Osteoblast (primary cell): ENCODE measurements at places on chromosomes 7 and 10. TPM values are rescaled to one million over a fixed set of nuclear protein-coding genes. Genes with fewer than 3 reads are reported as not detected.

The LSM8 gene
- total RNA-seq, result 33.0 and 43.8 TPM in 2 replicates

The ARHGAP22 gene
- 45.6 and 50.1 TPM in 2 replicates for total RNA-seq

The C10orf105 gene
- under 0.01 TPM in 1 of 2 replicates, not detected in the other for total RNA-seq

The DGKI gene
- 19.2 and 23.3 TPM in 2 replicates for total RNA-seq

The TRIM74 gene
- total RNA-seq, result not detected in 2 replicates

The SCIN gene
- 4.7 TPM in 2 replicates for total RNA-seq

GRCh38 chr10:79482741-79483140 lies 29.6 kb upstream of the EIF5AL1 start:
- DNase-seq, result no peak
- H3K36me3 ChIP-seq, result no peaks in the 10 kb centered on the region
- H3K27ac ChIP-seq, result no peak overlapping the region
- no peaks in the 10 kb centered on the region for H3K27me3 ChIP-seq

DNA sequence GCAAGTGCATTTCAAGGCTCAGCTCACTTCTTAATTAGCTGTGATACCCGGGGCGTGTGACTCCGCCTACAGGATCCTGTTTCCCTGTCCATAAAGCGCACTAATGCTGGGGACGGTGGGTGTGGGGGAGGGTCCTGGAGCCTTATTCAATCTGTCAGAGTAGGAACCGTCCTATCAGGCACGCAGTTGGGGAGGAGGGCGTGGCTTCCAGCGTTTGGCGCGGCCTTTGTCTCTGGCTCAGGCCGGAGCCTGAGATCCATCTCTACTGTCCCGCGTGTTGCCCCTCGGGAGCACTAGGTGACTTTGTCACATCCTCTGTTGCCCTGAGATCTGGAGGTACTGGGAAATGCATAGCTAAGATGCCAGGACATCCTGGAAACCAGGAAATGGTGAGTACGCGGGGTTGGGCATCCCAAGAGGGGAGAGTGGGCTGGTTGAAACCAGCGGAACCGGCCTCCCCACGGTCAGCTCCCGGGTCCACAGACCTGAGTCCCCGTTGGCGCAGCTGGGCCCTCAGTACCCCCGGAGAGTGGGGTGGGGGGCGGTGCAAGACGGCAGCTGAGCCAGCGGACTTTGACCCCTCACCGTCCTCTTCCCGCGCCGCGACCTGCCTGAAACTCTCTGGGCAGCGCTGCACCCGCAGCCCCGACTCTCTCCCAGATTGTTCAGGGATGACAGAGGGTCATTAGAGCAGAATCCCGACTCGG lies 104.4 kb upstream of the ZNF92 start:
- H3K36me3 ChIP-seq, result no peaks in the 10 kb centered on the region
- peak overlapping the region; percentile 65 for H3K4me3 ChIP-seq
- H3K27me3 ChIP-seq, result peaks cover 8% of the 10 kb centered on the region
- no peaks in the 10 kb centered on the region for H3K4me1 ChIP-seq

DNA sequence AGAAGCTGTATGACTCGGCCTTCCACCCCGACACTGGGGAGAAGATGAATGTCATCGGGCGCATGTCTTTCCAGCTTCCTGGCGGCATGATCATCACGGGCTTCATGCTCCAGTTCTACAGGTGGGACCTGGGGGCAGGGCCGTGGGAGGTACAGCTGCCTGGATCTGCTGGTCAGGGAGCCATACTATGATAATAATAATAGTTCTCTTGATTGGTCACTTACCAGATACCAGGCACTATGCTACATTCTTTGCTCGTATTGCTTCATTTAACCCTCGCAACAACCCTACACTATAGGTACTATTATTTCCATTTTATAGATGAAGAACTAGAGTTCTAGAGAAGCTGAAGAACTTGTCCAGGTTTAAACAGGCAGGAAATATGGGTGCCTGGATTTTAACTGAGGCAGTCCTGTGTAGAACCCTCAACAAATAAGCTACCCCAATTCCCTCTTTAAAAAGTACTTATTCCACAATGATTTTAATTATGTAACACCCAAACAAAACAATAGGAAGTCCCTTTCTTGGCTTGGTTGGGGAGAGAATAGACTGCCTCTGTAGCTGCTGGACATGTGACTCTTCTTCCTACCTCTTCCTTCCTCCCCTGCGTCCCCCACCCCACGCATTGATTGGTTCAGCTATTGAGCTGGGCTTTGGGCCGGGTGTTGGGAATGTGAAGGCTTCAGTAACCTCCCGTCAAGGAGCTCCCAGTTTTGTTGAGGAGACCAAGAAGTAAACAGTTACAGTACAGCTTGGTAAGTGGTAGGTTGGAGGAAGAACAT lies 12.8 kb downstream of the SFXN2 start:
- H3K27ac ChIP-seq, result no peak overlapping the region
- no peak overlapping the region for H3K4me3 ChIP-seq
- DNase-seq, result no peak
- peaks cover 13% of the 10 kb centered on the region for H3K36me3 ChIP-seq
- no peaks in the 10 kb centered on the region for H3K27me3 ChIP-seq

DNA sequence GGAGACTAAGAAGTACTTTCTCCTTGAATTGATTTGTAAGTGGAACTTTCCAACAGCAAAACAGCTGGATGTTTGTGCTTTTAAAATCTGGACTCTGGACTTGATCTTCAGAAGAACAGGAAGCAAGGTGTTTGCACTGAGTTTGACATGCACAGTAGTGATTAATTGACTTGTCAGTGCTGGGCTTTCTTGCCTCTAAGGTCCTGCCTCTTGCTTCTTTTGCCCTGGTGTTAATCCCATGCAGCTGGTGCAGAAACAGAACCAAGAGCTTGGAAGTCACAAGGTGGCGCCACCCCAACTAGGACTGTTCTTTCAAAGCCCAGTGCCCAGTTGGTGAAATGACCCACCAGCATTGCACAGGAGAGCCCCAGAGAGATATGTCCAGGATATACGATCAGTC lies 66.8 kb upstream of the SEPHS1 start:
- peaks cover 4% of the 10 kb centered on the region for H3K4me1 ChIP-seq
- peaks cover 12% of the 10 kb centered on the region for H3K27me3 ChIP-seq
- DNase-seq, result peak; percentile 78
- no peaks in the 10 kb centered on the region for H3K36me3 ChIP-seq

DNA sequence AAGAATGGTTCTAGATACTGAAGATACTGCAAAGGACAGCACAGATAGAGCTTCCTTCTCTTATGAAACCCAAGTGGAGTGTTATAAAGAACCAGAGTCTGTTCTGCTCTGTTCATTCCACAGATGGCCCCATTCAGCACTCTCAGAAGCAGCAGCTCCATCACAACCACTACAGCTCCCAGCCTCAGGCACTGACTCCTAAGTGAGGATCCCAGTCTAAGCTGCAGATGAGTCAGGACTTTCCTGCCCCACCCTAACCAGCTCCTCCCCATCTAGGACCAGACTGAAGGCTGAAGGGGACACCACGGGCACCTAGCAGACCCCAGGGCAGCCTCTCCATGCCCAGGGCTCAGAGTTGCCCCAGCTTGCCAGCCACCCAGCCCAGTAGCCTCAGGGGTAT lies 379.8 kb downstream of the GRID1 start:
- H3K27me3 ChIP-seq, result no peaks in the 10 kb centered on the region
- no peaks in the 10 kb centered on the region for H3K36me3 ChIP-seq
- no peak for DNase-seq
- H3K27ac ChIP-seq, result no peak overlapping the region
- H3K4me3 ChIP-seq, result no peak overlapping the region

- no peaks in the 10 kb centered on the region for H3K4me1 ChIP-seq
- H3K36me3 ChIP-seq, result no peaks in the 10 kb centered on the region
These were observed 118.8 kb upstream of the IFRD1 start for GRCh38 chr7:112331492-112331891.

DNA sequence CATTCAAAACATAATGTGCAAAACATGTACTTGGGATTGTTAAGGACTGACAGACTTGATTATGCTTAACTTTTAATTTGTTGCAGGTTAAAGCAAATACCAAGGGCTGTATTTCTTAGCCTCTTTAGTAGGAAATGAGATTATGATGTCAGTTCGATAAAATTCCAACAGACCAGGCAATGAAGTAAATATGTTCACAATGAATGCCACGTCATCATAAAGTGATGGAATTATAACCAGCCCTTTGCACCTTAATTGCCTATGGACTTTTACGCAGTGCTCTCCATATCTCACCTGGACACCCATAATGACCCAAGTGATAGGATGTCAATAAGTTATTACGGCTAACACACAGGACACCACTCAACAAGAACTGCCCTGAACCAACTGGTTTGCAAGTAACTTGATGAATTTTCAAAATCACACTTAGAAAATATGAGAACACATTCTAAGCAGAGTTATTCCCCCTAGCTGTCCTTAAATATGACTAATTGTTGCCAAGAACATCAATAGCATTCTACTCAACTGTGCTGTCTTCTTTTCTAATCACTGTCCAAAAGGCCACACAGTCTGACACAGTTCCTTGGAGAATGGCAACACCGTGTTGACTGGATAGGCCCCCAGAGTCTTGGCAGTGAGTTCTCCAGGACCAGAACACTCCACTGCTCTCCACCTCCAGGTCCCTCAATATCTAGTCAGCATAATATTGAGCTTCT lies 115.0 kb downstream of the CHCHD3 start:
- H3K4me3 ChIP-seq, result no peak overlapping the region
- no peaks in the 10 kb centered on the region for H3K36me3 ChIP-seq
- no peaks in the 10 kb centered on the region for H3K27me3 ChIP-seq
- DNase-seq, result no peak
- H3K4me1 ChIP-seq, result peaks cover 3% of the 10 kb centered on the region
- no peak overlapping the region for H3K27ac ChIP-seq

DNA sequence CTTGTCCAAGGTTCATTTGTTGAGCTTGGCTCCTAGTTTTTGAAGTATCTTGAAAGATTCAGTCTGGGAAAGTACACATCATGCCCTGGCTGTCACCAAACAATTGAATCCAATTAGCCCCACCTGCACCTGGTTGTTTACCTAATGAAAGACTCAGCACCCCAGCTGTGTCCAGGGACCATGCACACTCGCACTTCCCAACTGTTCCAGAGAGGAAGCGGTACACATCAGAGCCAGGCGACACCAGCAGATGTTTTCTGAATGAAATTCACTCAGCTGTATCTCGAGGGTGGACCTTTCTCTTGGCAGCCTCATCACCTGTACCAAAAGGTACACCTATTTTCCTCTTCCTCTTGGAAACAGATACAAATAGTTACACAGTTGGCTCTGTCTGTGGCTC lies 216.4 kb upstream of the LRGUK start:
- no peak overlapping the region for H3K27ac ChIP-seq
- no peaks in the 10 kb centered on the region for H3K27me3 ChIP-seq
- H3K36me3 ChIP-seq, result no peaks in the 10 kb centered on the region
- no peak for DNase-seq

DNA sequence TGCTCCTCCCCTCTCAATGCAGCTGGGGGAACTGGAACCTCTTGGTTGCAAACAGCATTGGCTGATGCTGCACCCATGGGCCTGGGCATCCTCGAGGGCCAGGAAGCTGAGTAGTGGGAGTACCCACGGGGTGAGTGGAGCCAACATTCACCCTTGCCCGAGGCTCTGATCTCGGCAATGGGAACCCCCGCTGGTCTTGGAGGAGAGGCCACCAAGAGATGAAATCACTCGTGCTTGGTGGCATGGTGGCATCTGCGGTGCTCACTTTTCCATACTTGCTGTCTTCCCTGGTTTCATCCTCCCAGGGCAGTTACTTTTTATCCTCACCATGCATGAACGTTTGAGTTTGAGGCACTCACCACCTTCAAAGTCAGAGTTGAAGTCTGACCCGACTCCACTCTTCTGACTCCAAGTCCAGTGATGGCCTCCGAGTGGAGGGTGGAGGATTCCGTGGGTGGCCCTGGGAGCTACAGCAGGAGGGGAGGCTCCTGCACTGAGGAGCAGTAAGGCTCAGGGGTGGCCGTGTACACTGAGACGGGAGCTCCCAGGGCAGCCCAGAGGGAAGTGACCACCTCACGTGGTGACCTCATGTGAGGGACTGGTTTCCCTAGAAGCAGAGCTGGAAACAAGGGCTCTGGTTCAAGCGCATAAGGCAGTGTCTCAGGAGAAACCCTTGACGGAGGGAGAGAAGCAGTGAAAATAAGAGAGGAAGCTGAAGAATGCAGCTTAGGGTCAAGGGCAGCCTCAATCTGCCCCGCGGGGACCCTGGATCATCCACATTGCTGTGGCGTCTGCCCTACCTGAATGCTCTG lies 349.1 kb downstream of the TCERG1L start:
- H3K4me3 ChIP-seq, result no peak overlapping the region
- no peaks in the 10 kb centered on the region for H3K36me3 ChIP-seq
- no peak for DNase-seq
- no peaks in the 10 kb centered on the region for H3K27me3 ChIP-seq

DNA sequence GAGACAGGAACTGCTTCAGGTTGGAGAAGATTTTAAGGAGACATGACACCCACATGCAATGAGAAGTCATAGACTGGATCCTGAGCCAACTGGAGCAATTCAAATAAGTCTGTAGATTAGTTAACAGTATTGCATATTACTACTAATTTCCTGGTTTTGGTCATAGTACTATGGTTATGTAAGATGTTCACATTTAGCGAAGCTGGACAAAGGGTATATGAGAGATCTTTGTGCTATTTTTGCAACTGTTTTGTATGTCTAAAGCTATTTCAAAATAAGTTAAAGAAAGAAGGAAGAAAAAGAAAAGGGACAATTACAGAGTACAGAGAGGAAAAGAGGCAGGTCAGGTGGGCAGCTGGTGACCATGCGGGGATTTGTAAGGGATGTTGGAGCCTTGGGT lies 116.5 kb upstream of the SVIL start:
- no peak overlapping the region for H3K4me3 ChIP-seq
- H3K27ac ChIP-seq, result no peak overlapping the region
- peaks cover 59% of the 10 kb centered on the region for H3K27me3 ChIP-seq
- H3K36me3 ChIP-seq, result no peaks in the 10 kb centered on the region
- H3K4me1 ChIP-seq, result peaks cover 5% of the 10 kb centered on the region

DNA sequence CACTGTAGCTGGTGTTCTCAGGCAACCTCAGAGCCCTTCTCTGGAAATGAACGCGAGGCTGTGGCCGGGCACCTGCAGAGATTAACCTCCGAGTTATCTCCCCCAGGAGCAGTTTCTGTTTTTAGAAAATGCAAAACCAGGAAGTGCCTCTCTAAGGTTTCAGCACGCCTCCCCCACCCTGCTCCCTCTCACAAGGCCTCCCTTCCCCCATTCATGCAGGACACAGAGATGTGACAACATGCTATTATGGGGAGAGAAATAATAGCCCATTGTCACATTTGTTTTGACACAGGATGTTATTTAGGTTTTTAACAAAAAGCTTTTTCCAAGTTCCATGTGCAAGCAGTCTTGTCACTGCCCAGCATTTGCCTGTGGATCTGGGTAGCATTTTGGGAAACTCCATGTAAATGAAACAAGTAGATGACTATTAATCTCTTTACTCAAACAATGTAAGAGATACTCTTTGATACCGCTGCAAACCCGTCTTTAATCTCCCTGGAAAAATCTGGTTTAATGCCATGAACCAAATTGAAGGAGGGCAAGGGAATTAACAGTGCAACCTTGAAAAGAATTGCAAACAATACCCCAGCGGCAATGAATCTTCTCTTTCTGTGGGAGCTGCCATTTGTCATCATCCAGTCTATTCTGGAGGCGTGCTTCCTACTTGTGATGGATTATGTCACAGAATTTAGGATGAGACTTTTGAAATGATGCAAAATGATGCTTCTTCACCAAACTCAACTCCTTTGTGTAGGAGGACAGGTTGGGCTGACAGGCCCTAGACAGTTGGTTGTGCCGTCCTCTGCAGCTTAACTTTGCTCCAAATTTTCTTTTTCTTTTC lies 86.5 kb upstream of the NMT2 start:
- H3K4me3 ChIP-seq, result no peak overlapping the region
- H3K36me3 ChIP-seq, result no peaks in the 10 kb centered on the region
- no peak overlapping the region for H3K27ac ChIP-seq

- DNase-seq, result peak; percentile 63
- H3K27me3 ChIP-seq, result no peaks in the 10 kb centered on the region
- peak overlapping the region; percentile 86 for H3K27ac ChIP-seq
- peaks cover 35% of the 10 kb centered on the region for H3K4me1 ChIP-seq
These were observed 19.4 kb upstream of the CLDN12 start for GRCh38 chr7:90383861-90384260.
